ENCODE measurements at places on chromosomes 4 and X. TPM values are rescaled to one million over a fixed set of nuclear protein-coding genes. Genes with fewer than 3 reads are reported as not detected.

- DNase-seq = no peak
These were observed 36.0 kb upstream of the NPNT start for GRCh38 chr4:105859233-105859632.

DNA sequence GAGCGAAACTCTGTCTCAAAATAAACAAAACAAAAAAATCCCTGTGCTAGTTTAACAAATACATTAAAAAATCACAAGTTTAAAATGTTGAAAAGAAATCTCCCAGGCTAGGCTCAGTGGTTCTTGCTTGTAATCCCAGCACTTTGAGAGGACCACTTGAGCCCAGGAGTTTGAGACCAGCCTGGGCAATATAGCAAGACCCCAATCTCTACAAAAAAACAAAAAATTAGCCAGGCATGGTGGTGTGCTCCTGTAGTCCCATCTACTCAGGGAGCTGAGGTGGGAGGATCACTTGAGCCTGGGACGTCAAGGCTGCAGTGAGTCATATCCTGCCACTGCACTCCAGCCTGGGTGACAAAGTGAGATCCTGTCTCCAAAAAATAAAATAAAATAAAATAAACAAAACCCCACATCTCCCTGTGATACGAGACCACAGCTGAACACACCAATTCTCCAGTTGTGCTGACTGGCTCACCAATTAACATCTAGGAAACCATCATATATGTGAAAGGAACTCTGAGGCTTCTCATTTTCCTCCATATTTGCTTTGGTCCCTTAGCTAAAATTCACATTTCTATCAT lies 7.3 kb downstream of the RPS4X start:
- DNase-seq = no peak

GRCh38 chr4:185276036-185276435 lies 66.6 kb downstream of the SNX25 start:
- no peak for DNase-seq

MID2 gene
- 4.5 TPM for total RNA-seq

PDE6B gene
- total RNA-seq = 2.3 TPM

GRCh38 chr4:128812442-128813235 lies 3.1 kb downstream of the JADE1 start:
- no peak for DNase-seq

GRCh38 chr4:116361790-116362189 lies 723.6 kb downstream of the TRAM1L1 start:
- no peak for DNase-seq

All from heart right ventricle (tissue), 16 donors.